ENCODE measurements at places on chromosomes 6 and 20.
A peak's percentile ranks its signal among the peaks of the same experiment; 100 is the strongest.

- no peak for DNase-seq
Observed at GRCh38 chr6:31711233-31711632, 3.9 kb upstream of the LY6G6D start.

DNA sequence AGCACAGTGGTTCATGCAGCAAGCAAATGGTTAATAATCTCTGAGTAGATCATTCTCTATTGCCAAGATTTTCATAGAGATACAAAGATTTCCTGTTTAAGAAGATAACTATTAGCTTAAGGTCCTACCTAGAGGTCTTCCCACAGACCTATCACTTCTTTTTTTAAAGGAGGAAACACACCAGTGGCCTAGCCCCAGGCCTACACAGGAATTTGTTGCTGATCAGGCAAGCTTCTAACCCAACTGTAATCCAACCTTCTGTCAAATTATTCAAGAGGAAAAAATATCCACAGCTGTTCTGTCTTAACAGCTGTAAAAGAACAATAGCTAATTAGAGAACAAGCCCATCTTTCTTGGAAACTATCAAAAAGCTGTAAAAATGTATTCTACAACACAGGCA is 332.8 kb downstream of the BTBD9 start:
- no peak for DNase-seq

GRCh38 chr6:106749609-106750008 is 120.2 kb downstream of the QRSL1 start:
- peak; percentile 72 for DNase-seq

GRCh38 chr20:10468340-10468845 is 33.3 kb downstream of the SLX4IP start:
- DNase-seq: no peak

GRCh38 chr6:111068866-111069234 is 18.5 kb upstream of the SLC16A10 start:
- DNase-seq: peak; percentile 34

DNA sequence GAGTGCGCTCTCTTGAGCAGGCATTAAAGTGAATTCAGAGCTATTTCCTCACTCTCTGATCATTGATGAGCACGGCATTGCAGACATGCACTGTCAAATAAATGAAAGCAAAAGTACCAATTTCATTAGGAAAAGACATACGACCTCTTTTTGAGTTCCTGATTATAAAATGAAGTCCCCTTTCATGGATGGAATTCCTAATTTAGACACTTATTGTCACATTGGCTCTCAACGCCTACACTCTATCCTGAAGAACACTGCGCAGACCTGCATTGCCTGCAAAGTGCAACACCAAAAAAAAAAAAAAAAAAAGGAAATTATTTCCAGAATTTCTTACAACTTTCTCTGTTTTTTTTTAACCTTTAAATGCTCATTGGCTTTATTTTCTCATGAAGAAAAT is 1.6 kb downstream of the ADGRB3 start:
- no peak for DNase-seq

GRCh38 chr6:1326535-1327121 is 14.7 kb downstream of the FOXQ1 start:
- DNase-seq: no peak

DNA sequence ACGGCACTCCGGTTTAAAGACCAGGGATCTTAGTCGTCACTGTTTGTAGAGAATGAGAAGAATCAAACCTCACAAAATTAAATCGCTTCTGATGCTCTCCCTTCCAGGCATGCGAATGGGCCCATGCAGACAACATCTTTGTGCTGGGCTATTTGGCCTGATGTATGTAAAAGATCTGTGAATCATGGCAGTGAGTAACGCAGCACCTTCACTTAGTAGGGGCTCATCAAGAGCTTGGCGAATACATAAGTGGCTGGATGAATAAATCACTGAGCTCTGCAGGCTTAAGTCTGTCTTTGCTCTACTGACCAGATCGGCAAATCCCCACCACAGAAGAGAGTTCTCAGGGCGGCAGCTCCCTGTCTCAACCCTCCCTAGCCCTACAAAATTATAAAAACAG is 44.8 kb upstream of the AFDN start:
- no peak for DNase-seq

- no peak for DNase-seq
Observed at GRCh38 chr20:51969191-51969590, 166.9 kb upstream of the SALL4 start.

- DNase-seq: no peak
Observed at GRCh38 chr6:107716688-107717089, 107.4 kb downstream of the SCML4 start.

DNA sequence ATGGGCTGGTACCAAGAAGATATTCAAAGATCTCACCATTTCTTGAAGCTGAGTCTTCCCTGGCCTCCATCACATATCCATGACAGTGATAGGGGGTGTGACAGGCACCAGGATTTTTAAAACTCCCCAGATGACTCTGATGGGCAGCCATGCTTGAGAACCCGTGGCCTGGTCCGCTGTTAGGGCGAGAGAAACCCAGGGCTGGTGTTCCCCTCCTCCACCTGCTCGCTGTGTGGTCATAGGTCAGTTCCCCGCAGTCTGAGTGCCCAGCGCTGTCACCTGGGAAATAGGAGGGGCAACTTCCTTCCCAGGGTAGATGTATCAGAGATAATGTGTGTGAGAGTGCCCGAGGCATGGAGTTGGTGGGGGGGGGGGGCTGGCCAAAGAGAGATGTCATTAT is 50.9 kb downstream of the TMEM242 start:
- no peak for DNase-seq

GRCh38 chr6:23414051-23414445 is 712.0 kb upstream of the NRSN1 start:
- DNase-seq: no peak

GRCh38 chr6:53541900-53542299 is 3.0 kb downstream of the GCLC start:
- DNase-seq: no peak

DNA sequence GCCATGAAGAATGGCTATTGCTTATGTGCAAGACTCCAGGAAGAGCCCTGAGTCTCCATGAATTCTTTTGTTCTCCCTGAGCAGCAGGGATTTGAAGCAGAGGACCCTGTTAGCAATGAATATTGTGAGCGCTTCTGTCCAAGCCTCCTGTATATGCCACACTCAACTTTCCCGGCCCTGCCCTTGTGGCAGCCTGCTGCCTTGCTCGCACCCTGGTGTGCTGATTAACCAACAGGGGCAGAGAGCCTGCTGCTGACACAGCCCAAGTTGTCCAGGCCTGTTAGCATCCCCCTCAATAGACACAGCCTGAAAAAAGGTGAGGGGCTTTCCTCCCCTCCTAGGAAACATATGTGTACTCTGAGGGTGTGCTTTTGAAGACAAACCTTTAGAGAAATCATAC is 131.4 kb downstream of the BMP2 start:
- DNase-seq: no peak

DNA sequence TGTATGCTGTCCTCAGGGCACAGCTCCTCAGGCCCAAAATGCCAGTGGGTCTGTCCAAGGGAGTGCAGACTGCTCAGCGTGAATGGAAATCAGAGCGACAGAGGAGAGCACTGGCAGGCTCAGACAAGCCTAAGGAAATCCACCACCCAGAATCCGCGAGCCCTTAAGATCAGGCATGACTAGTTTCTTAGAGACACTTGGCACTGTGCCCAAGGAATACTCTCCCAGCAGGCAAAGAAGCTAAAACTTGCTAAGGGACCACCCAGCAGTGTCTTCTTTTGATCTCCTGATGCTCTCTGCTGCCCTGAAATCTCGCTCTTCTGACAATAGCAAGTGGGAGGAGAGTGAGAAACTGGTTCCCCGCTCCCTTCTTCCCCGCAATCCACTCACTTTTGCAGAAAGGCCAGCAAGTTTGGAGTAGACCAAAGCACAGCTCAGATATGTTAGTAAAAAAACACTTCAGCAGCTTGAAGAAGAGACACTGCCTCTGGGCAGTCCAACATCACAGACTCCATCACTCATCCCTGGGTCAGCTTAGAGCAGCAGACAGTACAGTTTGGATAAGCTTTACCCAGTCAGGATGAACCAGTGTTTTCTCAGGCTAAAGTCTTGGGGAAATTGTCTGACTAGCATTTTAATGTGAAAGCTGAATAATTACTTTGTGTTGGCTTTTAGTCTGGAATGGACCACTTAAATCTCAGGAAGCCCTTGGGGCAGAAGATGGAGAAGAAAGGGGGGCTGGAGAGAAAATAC is 32.4 kb downstream of the TRAF3IP2 start:
- no peak for DNase-seq

- no peak for DNase-seq
Observed at GRCh38 chr6:67792996-67793395, 842.1 kb upstream of the ADGRB3 start.

GRCh38 chr6:41040101-41040939 is 1.3 kb upstream of the UNC5CL start:
- no peak for DNase-seq

DNA sequence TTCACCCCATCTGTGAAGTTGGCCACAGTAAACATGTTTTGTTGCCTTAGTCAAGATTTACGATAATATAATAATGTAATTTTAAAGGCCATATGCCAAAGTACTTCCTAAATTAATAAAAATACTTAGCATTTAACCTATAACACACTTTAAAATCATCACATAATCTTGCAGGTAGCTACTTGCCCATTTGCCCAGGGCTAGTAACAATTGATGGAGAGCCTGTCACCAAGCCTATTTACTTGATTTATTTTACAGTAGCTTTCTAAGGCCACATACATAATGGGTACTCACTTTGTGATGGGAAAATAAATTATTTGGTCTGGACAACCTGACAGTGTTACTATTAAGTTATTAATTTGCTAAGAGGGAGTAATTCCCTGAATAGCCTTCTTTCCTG is 14.5 kb downstream of the BTBD9 start:
- no peak for DNase-seq

DNA sequence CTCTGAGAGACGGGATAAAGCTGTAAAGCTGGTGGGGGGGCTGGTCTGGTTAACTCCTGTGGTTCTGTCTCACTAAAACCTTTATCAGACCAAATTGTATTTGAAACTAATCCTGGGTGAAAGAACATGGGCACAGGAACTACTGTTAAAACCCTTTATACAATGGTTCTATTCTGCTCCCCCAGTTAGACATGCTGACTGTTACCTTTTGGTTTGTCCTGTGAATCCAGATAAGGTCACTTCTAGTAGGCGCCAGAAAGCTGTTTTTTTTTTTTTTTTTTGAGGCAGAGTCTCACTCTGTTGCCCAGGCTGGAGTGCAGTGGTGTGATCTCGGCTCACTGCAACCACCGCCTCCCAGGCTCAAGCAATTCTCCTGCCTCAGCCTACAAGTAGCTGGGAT is 29.7 kb downstream of the GSTA4 start:
- DNase-seq: no peak

- no peak for DNase-seq
Observed at GRCh38 chr20:2930538-2930937, 57.3 kb downstream of the PTPRA start.

DNA sequence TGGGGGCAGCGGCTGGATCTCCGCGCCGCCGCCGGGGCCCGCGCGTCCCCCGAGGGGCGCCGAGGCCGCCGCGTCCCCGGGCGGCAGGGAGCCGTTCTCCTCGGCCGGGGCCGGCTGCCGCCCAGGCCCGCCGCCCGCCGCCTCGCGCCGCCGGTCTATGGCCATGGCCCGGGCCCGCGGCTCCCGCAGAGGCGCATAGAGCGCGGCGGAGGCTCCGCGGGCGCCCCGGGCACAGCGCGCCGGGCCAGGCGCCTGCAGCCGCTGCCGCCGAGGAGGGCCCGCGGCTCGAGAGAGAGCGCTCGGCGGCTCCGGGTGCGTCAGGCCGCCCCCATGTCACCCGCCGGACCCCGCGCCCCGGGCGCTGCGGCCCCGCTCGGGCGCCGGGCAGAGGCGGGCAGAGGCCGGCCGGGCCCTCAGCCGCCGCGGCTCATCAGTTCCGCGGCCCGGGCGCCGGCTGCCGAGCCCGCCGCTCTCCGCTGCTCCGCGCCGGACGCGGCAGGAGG is 404 bp downstream of the SLC22A23 start:
- no peak for DNase-seq

- no peak for DNase-seq
Observed at GRCh38 chr6:73177221-73177944, 47.9 kb downstream of the KHDC1L start.

DNA sequence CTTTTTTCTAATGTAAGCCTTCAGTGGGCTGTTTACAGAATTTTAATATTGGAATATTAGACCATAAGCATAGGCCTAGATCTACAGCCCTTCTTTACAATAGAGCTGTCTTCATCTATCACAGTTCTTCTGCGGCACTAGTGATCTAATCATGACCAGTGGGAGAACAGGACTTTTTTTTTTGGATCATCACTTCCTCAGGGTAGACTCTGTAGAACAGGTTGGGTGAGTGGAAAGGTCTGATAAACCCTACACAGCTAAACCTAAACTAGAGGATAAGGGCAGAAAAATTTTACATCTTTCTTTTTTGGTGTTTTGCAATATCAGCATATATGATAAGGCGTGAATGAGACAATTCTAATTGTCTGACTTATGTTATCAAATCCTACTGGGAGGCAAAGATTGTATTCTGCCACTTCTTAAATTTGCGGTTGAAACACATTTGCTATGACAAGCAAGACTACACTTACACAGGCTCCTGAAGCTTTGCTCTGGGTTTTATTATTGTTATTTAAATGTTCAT is 52.2 kb downstream of the GOPC start:
- no peak for DNase-seq

GRCh38 chr6:5260111-5260620 is 584 bp downstream of the LYRM4 start:
- DNase-seq: no peak

DNA sequence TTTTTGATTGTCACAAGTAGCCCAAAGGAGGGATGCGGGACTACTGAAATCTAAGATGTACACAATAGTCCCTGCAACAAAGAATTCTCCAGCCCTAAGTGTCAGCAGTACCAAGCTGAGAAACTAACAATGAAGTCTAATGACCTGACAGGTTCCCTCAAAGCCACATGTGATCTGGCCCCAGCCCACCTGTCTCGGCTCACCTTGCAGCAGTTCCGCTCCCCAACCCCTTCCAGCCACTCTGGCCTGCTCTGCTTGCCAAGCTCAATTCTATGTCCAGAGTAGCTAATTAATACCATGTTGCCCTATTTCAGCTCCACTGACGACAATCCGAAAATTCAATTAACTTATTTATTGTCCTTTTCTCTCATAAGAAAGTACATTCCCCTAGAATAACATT is 72.1 kb downstream of the ZMYND8 start:
- no peak for DNase-seq

DNA sequence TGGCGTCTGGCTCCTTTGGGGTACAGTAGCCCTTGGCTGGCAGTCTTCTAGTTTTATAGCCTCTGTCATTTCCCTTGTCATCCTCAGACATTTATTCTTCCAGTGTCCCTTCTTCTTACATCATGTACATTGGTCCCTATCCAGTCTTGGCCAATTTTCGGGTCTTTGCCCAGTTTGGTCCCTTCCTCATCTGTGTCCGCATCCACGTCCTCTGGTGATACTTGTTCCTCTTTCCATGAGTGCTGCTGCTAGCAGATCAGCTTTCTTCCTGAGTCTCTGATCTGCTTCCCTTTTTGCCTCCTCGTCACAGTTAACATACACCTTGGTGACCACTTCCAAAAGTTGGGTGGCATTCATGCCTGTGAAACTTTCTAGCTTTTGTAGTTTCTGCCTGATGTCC is 86.2 kb upstream of the GPR6 start:
- DNase-seq: no peak

DNA sequence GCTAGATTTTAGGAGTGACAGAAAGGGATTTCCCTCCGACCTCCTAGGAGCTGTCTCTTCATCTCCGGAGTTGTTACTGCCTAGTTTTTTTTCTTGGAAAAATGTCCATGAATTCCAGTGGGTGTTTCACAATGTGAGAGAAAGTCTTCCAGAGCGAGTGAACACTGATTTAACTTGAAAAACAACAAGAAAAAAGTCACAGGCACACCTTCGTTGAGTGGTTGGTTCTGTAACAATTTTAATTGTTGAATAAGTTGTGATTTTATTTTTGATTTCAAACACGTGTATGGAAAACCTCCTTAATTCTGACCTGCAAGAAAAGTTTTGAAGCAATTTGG is 2.9 kb downstream of the TFAP2C start:
- DNase-seq: no peak

All from DMS153 (cell line).